ENCODE measurements at places on chromosomes 3 and 15. TPM values are rescaled to one million over a fixed set of nuclear protein-coding genes. Genes with fewer than 3 reads are reported as not detected.

- DNase-seq = no peak
Measured at GRCh38 chr15:65338366-65338765, 33.9 kb downstream of the RNU5B-1 start.

- DNase-seq = no peak
Measured at GRCh38 chr3:195113048-195113447, 157.9 kb downstream of the XXYLT1 start.

DNA sequence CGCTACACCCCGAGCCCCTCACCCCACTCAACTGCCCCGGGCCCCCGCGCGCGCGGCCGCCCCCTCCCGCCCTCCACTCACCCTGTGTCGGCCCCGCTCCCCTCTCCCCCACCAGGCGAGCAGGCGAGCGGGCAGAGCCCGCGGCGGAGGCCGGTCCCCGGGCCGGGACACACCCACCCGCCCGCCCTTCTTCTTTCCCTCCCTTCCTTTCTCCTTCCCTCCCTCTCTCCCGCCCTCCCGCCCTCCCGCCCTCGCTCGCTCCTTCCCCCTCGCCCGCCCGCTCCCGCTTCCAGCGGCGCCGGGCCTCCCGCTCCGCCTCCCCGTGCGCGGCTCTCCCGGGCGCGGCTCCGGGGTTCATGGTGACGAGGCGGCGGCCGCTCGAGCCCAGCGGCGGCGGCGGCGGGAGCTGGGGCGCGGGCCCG lies at the start of gene CTDSPL:
Gene CTDSPL, plus strand, starts transcription at position 261 of the 422 bp plus-strand sequence. CDS start 320 bp downstream, outside the sequence.
- peak; percentile 26 for DNase-seq

GRCh38 chr3:171898192-171898591 lies 55.0 kb downstream of the TMEM212 start:
- no peak for DNase-seq

GRCh38 chr15:77456746-77457145 lies 36.1 kb downstream of the HMG20A start:
- DNase-seq = peak; percentile 8

DNA sequence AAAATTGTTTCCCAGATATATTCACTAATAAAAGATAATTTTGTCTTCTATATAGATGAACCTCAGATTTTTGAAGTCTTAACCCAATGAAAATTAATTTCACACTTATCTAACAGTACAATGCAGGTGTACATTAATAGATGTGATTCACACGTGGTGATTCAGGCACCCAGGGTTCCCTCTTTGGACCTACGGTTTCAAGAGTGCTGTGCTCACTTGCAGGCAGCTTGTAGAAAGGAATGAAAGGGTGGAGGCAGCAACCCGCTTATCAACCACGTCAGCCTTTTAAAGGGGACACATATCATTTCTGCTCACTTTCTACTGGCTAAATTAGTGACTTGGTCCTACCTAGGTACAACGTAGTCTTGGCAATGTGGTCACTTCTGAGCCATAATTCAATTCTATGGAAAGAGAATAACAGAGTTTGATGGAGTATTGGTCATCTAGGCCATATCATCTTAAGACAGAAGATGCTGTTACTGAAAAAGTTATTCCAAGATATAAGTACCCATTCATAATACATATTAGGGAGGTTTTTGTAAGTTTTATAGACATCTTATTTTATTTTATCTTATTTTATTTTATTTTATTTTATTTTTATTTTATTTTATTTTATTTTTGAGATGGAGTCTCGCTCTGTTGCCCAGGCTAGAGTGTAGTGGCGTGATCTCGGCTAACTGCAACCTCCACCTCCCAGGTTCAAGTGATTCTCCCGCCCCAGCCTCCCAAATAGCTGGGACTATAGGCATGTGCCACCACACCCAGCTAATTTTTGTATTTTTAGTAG lies 37.9 kb downstream of the ACP3 start:
- no peak for DNase-seq

DNA sequence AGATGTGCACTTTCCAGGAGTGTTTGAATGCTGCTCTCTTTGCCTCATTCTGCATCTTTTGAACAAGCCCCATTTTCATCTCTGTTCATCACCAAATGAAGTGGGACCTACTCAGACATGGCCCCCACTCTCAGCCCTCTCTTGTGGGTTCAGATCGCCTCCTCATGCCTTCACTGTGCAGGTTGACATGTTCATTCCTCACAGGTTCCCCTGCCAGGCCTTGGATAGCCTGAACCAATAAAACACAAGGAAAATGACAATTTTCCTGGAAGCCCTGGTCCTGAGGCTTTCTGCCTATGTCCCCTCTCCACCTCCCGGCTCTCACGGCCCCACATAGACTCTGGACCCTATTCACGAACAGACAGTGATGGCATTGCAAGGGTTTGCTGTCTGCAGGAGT lies 17.7 kb downstream of the KLF15 start:
- no peak for DNase-seq

DNA sequence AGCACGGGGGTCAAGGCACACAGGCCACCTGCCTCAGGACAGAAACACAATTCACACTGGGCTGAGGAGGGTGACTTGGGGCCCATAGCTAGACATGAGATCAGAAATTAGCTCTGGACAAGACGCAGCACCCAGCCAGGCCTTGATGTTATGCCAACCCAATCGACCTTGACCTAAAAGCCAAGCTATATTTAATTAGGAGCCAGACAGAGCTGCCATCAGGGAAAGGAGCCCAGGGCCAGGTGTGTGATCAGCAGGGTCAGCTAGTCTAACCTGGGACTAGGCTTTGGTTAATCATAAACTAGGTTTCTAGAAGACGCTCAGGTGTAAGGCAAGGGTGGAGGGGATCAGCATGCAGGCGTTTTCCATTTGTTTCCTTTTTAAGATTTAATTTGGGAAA lies 23.9 kb upstream of the SLC25A36 start:
- DNase-seq = no peak

DNA sequence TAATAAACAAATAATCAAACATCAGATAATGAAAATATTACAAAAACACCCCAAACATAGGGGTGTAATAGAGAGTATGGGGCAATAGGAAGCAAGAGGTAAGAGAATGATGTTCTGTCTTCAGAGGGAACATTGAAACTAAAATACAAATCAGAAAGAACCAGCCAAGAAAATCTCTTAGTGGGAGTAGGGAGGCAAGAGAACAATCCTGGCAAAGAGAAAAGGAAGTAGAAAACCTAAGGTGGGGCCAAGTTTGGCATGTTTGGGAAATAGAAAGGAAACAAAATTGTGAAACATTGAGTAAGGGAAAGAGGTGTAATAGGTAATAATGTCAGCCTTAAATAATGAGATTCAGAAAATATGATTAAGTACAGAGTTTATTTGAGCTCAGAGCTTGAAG lies 467.1 kb downstream of the RBMS3 start:
- DNase-seq = no peak

GRCh38 chr15:90851940-90852339 lies 16.4 kb upstream of the FURIN start:
- DNase-seq = no peak

DNA sequence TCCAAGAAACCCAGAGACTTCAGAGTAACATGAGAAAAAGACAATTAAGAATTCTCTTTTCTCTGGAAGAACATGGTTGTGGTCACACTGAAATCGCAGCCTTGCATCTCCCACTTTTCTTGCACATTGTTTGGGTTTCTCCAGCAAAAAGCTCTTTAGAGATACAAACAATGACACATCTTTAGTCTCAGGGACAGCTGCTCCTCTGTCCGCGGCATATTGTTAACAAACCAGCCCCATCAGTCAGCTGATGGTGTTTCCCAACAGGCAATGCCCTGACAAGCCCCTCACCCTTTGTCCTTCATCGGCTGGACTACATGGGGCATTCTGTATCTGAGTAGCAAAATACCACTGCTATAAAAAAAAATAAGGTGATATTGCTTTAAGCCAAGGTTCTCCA lies 53.4 kb downstream of the UMPS start:
- DNase-seq = no peak

DNA sequence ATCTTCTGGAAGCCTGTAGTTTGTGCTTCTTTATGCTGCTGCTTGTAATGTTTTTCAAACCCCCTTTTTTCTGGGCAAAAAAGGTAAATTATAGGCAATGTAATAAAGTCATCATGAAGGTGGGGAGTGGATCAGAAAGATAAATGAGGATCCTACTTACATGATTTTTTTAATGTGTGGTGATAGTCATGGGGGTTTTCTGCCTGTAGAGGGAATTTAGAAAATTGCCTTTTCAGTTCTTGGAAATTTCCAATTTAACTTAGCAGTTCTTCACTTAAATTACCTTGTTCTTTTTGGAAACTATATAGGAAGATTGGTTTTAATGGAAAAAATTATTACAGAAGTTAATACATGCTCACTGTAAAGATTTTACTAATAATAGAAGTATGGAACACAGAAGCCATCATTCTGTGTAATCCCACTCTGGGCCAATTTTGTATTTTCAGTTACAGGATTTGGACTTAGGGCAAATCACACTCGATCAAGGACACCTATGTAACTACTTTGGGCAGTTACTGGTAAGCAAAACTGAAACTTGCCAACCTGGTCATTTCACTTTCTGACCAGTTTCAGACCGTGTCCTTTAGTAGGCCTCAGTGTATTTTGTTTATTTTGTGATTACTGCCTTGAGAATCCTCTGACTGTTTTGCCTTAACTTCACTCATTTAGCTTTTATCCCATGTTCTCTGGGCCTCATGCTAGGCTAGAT lies 10.5 kb upstream of the SCAANT1 start:
- DNase-seq = no peak

GRCh38 chr3:77718311-77718710 lies 678.4 kb downstream of the ROBO2 start:
- no peak for DNase-seq

GRCh38 chr15:67021455-67021854 lies 43.9 kb upstream of the SMAD3 start:
- DNase-seq = peak; percentile 31

DNA sequence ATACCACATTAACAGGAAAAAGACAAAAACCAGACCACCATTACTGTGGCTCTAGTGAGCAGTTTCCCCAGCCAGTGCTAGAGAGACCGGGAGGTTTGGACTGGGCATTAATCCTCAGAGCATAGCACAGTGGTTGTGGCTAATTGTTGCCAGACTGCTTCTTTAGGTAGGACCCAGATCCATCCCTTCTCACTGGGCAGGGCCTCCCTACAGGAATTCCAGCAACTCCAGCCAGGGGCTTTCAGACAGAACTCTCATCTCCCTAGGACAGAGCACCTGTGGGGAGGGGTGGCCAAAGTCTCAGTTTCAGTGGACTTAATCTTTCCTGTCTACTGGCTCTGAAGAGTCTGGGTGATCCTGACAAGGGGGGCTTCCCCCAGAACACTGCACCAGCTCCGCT lies 759.6 kb downstream of the SQOR start:
- DNase-seq = no peak

DNA sequence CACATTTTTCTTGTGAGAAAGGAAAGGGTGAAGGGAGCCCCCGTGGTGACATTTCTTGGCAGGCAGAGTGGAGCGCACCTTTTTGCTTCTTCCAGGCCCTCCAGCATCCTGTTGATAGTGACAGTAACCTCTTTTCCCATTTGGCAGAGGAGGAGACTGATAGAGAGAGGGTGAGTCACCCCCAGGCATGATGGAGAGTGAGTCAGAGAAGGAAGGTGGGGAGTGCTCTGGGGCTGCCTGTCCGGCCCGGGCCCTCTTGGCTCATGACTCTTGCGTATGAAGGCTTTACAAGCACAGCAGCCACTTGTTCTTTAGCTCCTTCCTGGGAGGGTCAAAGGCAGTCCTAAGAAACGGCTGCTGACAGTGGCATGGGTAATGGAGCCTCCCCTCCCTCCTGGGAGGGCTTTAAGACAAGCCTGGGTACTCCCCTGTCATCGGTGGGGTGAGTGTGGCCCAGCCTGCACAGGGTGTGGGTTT lies 16.0 kb downstream of the ANKRD63 start:
- peak; percentile 94 for DNase-seq

DNA sequence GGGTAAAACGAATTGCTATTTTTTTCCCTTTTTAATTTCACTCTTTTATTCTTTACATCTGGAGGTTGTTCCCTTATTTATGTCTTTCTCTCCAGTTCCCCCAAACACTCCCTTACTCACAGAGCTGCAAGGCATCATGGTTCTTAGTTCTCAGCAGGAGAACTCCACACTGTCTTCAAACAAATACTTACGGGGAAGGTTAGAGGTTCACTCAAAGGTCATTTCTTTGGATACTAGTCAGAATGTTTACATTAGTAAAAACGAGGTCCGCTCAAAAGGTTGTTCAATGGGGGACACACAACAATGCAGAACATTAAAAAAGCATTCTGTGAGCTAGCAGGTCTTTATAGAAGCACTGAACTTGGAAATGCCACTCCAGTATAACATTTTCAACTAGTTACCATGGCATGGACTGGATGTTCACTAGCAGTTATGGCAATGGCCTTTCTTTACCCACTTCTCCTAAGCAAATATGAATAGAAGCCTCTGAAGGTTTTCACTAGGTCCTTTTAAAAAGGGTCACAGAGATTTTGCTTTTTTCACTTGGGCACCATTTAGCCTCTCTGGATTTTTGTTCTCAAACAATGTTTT lies 201.7 kb downstream of the MEIS2 start:
- no peak for DNase-seq

DNA sequence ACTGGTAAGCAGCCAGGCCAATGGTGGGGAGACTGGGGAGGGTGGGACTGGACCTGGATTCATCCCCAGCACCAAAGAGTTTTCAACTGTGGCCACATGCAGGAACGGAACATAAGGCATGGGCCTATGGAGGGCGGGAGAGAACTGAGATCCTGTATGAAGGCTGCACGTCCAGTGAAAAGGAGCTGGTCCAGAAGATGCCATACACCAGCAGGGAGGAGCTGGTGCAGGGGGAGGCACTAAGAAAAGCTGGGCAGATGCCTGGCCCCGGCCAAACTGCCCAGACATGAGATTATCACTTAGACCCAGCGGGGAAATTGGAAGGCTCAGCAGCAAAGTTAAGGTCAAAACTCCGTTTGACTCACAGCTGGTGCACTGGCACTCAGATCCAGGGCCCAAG lies 58.1 kb upstream of the MCF2L2 start:
- DNase-seq = no peak

DNA sequence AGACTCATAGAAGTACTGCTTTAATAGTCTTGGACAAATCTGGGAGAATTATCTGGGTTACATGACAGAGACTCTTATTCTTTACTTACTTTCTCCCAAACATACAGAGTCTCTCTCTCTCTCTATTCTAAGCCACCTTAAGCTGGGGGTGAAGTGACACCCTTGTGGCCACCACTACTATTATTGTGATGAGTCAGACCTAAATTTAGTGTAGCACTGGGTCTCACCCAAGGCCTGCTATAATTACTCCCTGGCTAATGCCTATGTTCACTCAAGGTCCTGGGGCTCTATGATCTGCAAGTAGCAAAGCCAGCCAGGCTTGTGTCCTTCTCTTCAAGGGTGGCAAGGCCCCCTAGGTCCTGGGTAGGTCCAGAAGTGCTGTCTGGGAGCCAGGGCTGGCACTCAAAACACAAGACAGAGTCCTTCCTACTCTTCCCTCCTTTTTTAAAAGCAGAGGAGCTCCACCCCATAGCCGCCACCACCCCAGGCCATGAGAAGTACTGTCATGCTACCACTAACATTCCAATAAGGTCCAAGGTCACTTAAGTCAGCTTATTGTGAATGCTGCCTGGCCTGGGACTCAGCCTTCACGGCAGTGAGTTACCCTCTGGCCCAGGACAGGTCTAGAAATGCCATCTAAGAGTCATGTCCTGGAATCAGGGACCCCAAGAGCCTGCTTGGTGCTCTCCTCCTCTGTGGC lies 183.6 kb downstream of the POLQ start:
- no peak for DNase-seq

The SLC25A36 gene
- total RNA-seq = 60.6 TPM

The TRNT1 gene
- 27.6 TPM for total RNA-seq

The EIF5A2 gene
- total RNA-seq = 4.1 TPM

The TMEM158 gene
- 2.7 TPM for total RNA-seq

The HGD gene
- 0.60 TPM for total RNA-seq

The NSUN3 gene
- total RNA-seq = 14.0 TPM

The GRK7 gene
- total RNA-seq = not detected

The CRABP1 gene
- not detected for total RNA-seq

The CAPN3 gene
- 2.4 TPM for total RNA-seq

The EOMES gene
- not detected for total RNA-seq

Data from dermis blood vessel endothelial cell (primary cell).